ENCODE measurements at places on chromosomes 1 and 21.

DNA sequence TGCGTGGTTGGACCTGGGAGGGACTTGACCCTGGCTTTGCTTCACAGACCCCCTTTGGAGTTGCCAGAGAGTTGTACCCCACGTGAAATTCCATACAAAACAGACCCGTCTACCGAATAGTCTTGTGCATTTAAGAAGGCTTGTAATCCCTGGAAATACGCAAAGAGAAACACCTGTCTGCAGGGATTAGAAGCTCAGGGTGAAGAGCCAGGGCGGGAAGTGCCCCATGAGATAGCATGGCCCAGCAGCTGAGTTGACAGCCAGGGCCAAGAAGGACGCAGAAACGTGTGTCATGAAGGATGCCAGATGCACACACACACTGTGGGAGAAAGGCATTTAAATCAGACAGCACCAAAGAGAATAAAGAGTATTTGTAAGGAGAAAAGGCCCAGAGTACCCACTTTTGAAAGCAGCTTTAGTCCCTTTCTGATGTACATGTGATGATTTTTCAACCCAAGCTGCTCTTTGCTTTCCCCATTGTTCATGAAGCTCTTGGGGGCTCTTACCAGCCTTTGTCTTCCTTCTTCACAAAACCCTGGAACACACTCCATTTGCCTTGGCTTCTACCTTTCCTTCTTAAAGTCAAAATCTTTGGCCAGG lies 46.6 kb downstream of the PCP4 start:
- DNase-seq = no peak

DNA sequence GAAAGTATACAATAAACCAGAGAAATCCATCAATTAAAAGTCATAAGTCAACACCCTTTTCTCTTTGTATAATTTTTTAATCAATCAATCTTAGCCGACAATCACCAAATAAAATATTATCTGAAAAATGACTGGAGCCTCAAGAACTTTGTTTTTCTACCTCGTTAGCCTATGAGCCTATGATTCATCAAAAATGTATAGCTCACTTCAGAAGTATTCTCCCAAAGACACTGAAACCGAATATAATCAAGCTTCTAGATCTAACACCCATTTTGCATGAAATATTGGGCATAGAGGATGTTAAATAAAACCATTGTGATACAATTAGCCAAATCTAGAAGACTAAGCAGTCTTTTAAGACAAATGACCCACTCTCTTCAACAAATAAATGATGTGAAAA lies 17.8 kb upstream of the RSBN1 start:
- DNase-seq = no peak

DNA sequence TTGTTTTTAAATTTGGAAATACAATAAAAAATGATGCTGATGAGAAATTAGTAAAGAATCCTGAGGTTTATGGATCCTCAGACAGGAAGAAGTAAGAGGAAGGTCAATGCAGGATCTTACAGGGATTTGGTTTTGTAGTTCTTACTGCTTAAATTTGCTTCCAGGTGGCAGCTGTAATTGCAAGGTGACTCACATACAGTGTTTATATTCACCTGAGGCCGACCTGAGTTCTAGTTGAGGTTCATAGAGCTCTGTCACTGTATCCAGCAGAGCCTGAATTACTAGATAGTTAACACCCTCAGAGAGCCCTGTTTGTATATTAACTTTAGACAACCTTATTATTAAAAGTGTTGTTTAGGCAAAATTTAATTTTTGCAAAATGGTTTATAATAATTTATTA lies 1.4 kb upstream of the WDR26 start:
- no peak for DNase-seq

- no peak for DNase-seq
These were observed 121.3 kb downstream of the HUNK start for GRCh38 chr21:31993826-31994825.

DNA sequence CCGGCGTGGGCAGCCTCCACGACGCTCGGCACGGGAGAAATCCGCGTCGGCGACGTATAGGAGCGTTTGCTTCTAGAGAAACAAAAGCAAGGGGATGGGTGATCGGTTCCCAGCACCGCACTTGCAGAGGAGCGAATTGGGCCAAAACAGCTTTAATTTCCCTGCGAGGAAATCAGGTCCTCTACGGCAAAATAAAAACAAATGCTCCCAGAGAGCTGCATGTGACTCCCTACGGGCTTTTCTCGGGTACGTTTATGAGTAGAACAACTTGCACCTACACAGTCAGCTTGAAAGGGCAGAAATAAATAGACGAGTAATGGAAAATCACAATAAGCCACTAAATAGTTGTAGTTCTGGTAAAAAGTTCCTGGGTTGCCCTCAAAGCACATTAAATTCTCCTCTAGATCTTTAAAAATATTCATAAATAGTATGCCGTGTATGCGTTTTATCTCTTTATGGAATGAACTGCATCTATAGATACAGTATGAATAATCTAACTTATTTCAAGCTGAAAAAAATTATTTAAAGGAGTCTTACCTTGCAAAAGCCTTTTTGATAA lies 1.2 kb downstream of the NHLH2 start:
- no peak for DNase-seq
